ENCODE measurements at places on chromosomes 5 and 9. TPM values are rescaled to one million over a fixed set of nuclear protein-coding genes. Genes with fewer than 3 reads are reported as not detected.

The PCDHGA5 gene
- not detected for total RNA-seq

The SIGMAR1 gene
- 81.4 TPM for total RNA-seq

The CDC20B gene
- not detected for total RNA-seq

The PCDHGB1 gene
- total RNA-seq: 0.24 TPM

The PCDHB14 gene
- 0.43 TPM for total RNA-seq

The EDIL3 gene
- total RNA-seq: under 0.01 TPM

The GFI1B gene
- total RNA-seq: not detected

The PIP5KL1 gene
- total RNA-seq: 3.8 TPM

The ETF1 gene
- total RNA-seq: 175 TPM

The PCDHAC1 gene
- total RNA-seq: 0.48 TPM

The TEK gene
- total RNA-seq: under 0.01 TPM

All from tracheal epithelial cell (primary cell).